OCI-M1 (cell line): ENCODE measurements at places on chromosomes 4 and X.

GRCh38 chr4:33715841-33716395, 2528.4 kb downstream of the ARAP2 start:
- peak; percentile 34 for DNase-seq

GRCh38 chr4:113682730-113683537, 78.6 kb downstream of the CAMK2D start:
- DNase-seq = no peak

DNA sequence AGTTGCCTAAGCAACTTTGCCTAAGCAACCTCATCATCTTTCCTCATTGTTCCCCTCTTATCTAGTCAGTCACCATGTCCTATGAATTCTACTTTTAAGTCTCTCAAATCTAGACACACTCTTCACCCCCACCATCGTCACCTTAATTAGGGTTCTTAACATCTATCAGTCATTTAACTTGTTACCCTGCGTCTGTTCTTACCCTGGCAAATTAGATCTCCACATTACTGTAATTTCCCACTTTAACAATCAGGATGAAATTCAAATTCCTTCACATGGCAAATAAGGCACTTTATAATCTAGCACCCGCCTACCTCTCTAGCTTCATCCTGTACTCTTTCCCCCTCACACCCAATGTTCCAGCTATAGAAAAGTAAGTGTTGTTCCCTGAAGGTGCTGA, 221.2 kb downstream of the GRIA3 start:
- no peak for DNase-seq

- DNase-seq = no peak
Measured at GRCh38 chr4:34112573-34112972, 2131.7 kb downstream of the ARAP2 start.

DNA sequence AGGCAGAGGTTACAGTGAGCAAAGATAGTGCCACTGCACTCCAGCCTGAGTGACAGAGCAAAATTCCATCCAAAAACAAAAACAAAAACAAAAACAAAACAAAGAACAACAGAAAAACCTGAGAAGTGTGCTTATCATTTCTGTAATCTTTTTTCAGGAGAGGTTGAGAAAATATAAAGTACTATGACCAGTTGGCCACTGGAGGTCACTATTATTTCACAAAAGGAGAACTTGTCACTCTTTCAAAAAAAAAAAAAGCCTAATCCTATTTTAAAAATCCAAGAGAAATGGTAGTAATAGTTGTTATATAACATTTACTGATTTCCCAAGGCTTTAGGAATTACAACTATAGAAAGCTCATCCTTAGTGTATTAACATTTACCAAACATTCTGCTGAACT, 24.9 kb upstream of the RNF150 start:
- peak; percentile 78 for DNase-seq
